T-helper 2 cell treated with Interferon-gamma antibody and Interleukin-4, amounts not matched to agents 5 μg/mL and 100 μg/mL, for 36 hours (primary cell): ENCODE measurements at places on chromosomes 16 and 17.

DNA sequence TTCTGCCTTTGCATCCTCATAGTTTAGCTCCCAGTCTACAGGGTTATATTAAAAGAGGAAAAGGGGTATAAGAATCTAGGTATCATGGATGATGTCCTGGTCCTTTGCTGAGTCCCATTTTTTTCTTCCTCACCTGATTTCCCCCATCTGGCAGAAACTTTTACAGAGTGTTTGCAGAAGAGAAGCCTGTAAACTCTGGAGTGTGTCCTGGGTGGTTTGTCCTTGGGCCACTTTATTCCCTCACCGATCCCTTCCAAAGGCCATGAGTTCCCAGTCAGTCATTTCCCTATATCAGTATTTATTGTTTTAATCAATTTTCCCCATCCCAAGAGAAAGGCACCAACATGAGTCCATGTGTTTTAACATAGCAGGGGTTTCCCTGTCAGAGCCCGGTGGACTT, 638.2 kb downstream of the WWOX start:
- DNase-seq, result no peak

- peak; percentile 74 for DNase-seq
Observed at GRCh38 chr16:74774223-74775139, at the start of gene FA2H. Gene FA2H (minus strand): TSS chr16:74774820. CDS start chr16:74774755, 65 bp downstream.

DNA sequence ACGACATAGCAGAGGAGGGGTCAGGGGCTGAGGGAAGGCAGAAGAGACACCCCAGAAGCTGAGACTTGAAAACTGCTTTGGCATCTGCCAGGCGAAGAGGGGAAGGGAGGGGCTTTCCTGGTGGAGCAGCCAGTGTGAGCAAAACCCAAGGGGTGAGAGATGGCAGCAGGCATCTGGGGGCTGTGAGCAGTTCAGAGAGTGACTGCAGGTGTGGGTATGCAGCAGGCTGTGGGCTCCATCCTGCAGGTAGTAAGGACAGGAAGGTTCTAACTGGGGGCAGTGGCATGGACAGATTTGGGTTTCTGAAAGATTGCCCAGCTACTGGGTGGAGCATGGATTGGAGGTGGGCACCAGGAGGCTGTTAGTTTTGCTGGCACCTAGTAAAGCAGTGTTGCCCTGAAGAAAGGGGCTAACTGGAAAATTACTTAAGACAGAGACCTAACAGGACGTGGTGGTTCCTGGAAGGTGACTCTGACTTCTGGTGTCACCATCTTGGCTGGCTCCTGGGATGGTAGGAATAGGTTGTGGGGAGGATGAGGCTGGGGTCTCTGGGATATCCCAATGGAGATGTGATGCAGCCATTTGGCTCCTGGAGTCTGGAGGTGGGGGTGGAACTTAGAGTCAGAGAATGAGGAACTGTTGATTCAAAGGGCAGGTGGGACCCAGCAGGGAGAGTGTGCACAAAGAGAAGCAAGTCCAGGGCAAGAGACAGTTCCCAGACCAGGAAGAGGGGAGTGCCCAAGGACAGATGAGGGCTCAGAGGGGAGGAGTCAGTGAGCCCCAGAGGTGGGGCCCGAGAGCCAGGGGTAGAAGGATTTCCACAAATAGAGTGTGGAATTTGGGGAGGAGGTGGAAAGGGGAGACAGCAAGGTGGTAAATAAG, 11.2 kb downstream of the BCL7C start:
- DNase-seq, result no peak

- DNase-seq, result no peak
Observed at GRCh38 chr16:31148281-31148728, 1.6 kb downstream of the PRSS36 start.

DNA sequence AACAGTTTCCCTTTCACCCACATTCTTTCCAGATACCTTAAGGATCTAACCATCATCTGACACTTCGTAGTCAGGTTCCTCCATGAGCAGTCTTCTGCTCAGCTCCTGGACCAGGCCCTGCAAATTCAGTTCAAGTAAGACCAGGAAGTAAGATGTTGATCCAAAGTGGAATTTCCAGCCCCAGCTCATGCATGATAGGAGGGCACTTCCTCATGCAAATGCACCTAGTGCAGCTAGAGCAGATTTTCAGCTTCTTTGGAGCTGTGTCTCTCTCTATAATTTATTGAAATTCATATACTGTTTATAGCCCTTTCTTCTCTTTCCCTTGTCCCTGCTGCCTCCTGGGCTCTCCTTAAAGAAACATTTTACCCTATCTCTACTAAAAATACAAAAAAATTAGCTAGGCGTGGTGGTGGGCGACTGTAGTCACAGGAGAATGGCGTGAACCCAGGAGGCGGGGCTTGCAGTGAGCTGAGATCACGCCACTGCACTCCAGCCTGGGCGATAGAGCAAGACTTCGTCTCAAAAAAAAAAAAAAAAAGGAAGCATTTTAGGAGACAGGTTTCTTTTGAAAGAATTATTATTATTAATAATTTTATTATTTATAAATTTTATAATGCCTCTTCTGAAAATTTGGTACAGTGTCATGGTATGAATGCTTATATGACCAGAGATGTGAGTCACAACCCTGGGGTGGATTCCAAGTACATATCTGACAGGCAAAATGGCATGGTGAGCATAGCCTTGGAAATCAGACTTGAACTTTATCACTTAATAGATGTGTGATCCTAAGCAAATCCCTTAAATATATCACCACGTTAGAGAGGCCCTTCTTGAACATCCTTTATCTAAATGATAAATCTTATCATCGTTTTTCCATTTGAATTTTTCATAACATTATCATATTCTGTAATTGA, 94.3 kb downstream of the SSH2 start:
- no peak for DNase-seq

GRCh38 chr16:20364051-20364450, 11.5 kb upstream of the UMOD start:
- DNase-seq, result no peak
